Naive B cell (primary cell): ENCODE measurements at places on chromosomes 7 and 10.

- no peak for DNase-seq
Observed at GRCh38 chr7:137946011-137946410, 55.9 kb downstream of the CREB3L2 start.

DNA sequence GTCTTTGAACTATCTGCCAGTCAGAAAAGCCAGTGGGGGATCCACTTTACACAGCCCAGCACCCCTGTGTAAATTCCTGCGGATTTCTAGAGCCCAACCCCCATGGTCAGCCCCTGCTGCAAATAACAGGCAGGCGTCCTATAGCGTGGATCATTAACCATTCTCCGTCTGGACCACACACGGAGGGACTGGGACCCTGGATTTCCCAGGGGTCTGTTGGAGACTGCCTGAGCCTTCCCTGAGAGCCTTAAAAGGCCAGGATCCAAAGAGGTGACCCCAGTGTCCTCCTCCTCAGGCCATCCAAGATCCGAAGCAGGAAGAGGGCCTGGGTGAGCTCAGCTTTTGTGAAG, 11.2 kb upstream of the GRID1 start:
- no peak for DNase-seq

DNA sequence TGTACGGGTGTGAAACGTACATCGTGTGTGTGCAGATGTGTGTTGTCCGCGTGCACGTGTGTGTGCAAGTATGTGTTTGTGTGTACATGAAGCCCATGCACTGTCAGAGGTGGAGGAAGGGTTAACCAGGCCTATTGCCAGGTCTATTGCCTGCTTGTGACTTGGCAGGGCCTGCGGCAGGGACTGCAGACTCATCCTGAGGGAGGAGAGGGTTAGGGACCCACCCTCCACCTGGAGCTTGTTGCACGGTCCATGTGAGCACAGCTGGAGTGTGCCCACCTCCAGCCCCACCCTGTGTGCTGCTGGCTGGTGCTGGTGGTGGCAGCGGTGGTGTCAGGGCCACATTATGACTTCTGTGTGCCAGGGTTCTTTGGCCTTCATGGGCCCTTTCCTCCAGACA, 7.1 kb upstream of the AQP1 start:
- no peak for DNase-seq

- no peak for DNase-seq
Observed at GRCh38 chr7:106050002-106050745, 61.9 kb downstream of the SYPL1 start.

DNA sequence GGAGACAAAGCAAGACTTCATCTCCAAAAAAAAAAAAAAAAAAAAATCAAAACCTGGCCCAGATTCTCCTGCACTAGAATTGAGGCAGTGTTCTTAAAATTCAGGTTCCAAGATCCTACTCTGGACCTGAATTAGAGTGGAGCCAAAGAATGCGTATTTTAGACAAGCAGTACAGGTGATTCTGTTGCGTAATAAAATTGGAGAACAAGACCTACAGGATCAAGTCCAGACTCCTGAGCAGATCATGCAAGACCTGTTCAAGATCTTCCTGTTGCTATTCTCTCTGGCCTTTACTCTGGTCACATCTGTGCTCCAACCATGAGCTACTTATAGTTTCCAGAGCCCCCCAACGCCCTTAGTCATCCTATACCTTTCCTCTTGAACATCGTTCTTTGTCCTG, 51.5 kb upstream of the RSBN1L start:
- no peak for DNase-seq

DNA sequence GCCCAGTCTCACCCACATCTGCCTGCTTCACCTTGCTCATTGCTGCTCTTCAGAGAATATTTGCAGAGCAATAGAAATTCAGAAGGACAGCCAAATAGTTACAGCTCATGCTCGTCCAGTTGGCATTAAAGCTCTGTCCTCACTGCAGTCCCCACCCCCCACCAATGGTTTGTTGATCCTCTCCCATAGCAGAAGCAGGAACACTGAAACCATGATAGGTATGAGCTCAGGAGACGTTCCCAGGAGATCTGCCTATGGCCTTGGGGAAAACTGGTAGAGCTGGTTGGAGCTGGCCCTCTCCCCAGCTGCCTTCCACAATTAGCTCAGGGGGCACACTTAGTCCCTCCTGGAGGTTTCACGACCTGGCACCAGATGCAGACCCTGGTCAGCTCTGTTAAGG, 68.6 kb upstream of the KMT2C start:
- DNase-seq: no peak

DNA sequence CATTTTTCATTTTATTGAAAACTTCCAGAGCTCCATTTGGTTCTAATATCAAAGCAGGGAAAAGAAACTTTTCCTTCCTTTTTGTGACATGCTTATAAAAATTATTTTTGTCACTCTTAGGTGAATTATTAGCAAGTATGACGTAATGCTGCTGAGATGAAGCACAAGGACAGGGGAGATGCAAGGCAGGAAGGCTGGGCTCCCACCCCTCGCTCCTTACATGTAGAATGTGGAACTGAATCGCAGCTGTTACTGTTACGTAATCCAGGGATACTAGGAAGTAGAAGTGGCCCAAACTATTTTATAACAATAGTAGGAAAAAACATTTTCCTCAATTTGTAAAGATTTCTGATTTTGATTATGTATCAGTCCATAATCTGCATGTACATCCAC, 17.1 kb upstream of the GTPBP4 start:
- DNase-seq: no peak

GRCh38 chr10:23046027-23046426, 49.4 kb upstream of the MSRB2 start:
- no peak for DNase-seq

- no peak for DNase-seq
Observed at GRCh38 chr7:31873816-31874597, 187.0 kb downstream of the PPP1R17 start.

DNA sequence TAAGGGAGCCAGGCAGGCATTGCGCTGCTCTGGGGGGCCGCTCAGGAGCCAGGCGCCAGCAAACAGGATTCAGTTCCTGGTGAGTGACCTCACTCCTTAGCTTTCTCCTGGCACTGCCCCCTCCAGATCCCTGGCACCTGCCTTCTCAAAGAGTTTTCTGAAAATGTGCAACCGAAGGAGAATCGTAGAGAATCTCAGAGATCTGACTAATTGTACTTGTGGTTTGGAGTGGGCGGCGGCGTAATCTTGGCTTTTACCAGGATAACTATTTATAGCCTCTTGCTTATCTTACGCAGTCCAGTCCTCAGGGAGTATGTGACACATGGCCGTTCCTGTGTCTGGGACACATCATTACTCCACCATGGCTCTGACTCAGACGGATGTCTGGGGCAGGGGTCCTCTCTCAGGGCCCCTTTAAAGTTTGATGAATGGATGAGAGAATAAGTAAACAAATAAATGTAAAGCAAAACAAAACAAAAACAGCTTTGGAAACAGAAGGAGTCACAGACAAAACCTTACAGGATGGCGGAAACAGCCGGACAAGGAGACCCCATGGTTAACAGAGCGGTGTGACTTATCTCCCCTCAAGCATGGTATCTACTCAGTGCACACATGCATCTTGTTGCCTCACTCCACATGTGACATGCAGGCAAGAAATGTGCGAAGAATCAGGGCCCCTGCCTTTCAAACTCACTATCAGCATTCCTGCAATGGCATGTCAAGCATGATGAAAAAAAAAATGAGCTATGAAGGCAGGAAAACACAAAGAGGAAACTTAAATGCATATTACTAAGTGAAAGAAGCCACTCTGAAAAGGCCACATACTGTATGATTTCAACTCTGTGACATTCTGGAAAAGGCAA, 99.7 kb downstream of the TNS3 start:
- no peak for DNase-seq

GRCh38 chr7:138449580-138449979, 10.5 kb upstream of the TRIM24 start:
- DNase-seq: no peak

GRCh38 chr10:120995768-120996167, 144.6 kb downstream of the WDR11 start:
- DNase-seq: no peak

DNA sequence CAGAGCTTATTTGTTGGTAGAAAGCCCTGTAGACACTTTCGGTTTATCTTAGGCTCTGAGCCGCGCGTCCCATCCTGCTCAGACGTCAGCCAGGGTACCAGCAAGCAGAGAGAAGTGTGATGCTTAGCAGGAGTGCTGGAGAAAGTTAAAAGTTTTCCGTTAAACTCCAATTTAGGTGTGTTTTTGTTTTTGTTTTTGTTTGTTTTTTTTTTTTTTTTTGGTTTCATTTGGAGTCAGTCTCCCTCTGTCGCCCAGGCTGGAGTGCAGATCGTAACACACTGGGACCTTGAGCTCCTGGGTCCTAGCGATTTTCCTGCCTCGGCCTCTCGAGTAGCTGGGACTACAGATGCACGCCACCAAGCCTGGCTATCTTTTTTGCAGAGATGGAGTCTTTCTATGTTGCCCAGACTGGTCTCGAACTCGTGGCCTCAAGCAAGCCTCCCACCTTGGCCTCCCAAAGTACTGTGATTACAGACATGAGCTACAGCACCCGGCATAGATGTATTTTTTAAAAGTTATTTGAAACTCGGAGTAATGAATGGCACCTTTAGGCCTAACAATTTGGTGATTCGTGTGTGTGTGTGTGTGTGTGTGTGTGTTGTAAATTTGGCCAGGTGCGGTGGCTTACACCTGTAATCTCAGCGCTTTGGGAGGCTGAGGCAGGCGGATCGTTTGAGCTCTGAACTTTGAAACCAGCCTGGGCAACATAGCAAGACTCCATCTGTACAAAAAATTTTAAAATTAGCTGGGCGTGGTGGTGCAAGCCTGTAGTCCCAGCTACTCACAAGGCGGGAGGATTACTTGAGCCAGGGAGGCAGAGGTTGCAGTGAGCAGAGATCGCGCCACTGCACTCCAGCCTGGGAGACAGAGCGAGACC, 1.3 kb upstream of the HIP1 start:
- DNase-seq: no peak

- DNase-seq: no peak
Observed at GRCh38 chr10:54434782-54435181, 366.2 kb downstream of the PCDH15 start.

DNA sequence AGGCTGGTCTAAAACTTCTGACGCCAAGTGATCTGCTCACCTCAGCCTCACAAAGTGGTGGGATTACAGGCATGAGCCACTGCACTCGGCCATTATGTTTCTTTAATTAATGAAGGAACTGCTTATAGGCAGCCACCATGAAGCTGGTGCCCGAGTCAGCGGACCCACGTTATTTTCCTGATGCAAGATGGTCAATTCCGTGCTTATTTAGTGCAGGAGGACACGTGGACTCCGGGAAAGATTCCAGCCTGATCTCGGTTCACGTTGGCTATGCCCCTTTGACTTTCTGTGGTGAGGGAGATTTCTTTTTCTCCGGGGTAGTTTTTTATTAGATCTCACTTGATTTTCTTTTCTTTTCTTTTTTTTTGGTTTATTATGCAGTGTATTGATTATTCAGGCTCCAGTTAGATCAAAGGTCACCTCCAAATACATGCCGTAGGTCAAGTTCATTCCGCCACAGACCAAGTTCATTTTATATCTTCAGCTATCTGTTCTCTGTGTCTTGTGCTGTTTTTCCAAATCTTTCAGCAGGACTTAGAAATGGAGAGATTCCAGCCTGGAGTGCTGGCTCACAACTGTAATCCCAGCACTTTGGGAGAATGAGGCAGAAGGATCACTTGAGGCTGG, 8.3 kb downstream of the CAMK1D start:
- no peak for DNase-seq

GRCh38 chr7:15936991-15937390, 250.5 kb upstream of the MEOX2 start:
- no peak for DNase-seq

DNA sequence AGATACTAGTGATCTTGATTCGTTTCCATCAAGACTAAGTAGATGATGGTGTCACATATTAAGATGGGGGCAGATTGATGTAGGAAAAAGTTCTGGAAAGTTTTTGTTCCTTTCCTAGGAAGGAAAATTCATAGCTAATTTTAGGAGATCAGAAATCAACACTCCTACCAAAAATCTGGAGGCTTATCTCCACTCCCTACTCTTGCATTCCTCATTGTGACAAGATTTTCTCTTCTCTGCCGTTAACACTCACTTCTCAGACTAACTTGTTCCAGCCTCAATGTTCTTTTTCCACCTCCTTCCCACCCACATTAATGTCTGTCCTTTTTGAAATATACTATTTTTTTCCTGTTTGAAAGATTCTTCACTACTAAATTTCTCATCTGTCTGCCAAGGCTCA, 851.9 kb upstream of the GHITM start:
- no peak for DNase-seq

DNA sequence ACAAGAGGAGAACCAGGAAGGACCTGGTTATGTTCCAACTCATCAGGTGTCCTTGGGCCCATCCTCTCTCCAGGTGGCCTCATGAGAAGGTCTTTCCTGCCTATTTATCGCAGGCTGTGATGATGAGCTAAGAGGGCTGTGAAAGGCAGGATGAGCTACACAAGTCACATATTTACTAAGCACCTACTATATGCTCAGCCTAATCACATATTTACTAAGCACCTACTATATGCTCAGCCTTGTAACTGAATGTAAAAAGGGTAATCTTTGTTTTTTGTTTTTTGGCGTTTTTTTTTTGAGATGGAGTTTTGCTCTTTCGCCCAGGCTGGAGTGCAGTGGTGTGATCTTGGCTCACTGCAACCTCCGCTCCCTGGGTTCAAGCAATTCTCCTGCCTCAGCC, 44.2 kb upstream of the NPFFR1 start:
- no peak for DNase-seq

- no peak for DNase-seq
Observed at GRCh38 chr10:89245802-89246201, 5.8 kb downstream of the LIPA start.

GRCh38 chr10:62095181-62096122, 173.2 kb downstream of the RTKN2 start:
- no peak for DNase-seq

GRCh38 chr7:64628721-64629120, 37.2 kb upstream of the ZNF107 start:
- no peak for DNase-seq

DNA sequence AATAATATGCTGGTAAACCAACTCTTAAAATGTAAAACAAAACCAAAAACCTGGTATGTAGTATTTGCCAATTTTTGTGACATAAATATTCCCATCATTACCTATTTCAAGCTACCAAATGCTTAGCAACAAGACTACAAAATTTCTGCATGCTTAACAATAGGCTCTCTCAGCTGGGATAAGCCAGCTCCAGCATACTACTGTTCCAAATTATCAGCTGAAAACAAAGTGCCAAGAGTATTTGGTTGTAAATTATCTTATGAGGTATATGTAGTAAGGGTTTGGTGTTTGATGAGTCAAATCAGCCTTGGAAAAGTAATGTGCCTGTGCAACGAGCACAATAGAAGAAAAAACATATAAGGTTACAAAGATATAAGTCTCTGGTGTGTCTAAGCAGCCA, 263.2 kb downstream of the HGF start:
- DNase-seq: no peak
